KBM-7 (cell line): ENCODE measurements at places on chromosomes 13 and 19.
A peak's percentile ranks its signal among the peaks of the same experiment; 100 is the strongest.

DNA sequence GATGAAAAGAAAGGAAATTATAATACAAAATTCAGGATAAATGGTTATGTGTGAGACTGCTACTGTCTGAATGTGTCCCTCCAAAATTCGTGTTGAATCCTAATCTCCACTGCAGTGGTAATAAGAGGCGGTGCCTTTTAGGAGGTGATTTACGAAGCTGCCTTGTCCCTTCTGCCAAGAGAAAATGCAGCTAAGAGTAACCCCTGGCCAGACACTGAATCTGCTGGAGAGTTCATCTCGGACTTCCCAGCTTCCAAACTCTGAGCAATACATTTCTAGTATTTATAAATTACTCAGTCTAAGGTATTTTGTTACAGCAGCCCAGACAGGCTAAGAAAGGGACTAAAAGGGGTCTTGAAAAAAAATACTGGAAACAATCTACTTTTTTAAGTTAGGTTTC lies 152.6 kb downstream of the KLF12 start:
- DNase-seq = no peak

GRCh38 chr13:27270594-27271520 lies at the start of gene RASL11A:
RASL11A (plus strand) TSS chr13:27270830; CDS start chr13:27270945, 115 bp downstream.
- DNase-seq = peak; percentile 88

DNA sequence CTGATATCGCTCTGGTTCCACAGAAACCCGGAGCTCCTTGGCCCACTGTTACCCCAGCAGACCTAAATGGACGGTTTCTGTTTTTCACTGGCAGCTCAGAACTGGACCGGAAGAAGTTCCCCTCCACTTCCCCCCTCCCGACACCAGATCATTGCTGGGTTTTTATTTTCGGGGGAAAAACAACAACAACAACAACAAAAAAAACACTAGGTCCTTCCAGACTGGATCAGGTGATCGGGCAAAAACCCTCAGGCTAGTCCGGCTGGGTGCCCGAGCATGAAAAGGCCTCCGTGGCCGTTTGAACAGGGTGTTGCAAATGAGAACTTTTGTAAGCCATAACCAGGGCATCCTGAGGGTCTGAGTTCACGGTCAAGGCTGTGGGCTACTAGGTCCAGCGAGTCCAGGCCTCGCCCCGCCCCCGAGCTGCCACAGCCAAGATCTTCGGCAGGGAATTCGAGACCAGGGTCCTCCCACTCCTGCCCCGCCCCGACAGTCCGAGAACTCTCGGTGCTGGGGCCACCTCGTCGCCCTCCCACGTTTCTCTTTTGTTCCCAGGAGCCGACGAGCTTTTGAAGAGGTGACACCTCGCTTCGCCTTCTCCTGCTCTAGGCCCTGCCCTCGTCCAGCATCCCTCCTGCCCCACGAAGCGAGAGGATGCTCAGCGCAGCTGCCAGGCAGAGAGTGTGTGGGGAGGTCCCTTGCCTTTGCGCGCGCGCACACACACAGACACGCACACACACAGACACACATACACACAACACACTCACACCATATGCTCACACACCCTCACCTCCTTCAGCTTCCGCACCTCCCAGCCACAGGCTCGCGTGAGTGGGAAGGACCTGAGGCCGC lies 8.8 kb downstream of the ZIC2 start:
- no peak for DNase-seq

DNA sequence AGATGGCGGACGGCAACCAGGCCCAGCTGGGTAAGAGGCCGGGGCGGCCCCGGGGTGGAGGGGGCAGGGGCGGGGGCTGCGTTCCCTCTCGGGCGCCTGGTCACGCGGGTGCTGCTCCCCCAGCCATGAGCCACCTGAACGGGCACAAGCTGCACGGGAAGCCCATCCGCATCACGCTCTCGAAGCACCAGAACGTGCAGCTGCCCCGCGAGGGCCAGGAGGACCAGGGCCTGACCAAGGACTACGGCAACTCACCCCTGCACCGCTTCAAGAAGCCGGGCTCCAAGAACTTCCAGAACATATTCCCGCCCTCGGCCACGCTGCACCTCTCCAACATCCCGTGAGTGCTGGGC lies 11.1 kb downstream of the PTBP1 start:
- DNase-seq = no peak
